Activated CD8-positive, alpha-beta T cell treated with anti-CD3 and anti-CD28 coated beads for 36 hours (primary cell): ENCODE measurements at places on chromosomes 2 and 18. TPM values are rescaled to one million over a fixed set of nuclear protein-coding genes. Genes with fewer than 3 reads are reported as not detected.

DNA sequence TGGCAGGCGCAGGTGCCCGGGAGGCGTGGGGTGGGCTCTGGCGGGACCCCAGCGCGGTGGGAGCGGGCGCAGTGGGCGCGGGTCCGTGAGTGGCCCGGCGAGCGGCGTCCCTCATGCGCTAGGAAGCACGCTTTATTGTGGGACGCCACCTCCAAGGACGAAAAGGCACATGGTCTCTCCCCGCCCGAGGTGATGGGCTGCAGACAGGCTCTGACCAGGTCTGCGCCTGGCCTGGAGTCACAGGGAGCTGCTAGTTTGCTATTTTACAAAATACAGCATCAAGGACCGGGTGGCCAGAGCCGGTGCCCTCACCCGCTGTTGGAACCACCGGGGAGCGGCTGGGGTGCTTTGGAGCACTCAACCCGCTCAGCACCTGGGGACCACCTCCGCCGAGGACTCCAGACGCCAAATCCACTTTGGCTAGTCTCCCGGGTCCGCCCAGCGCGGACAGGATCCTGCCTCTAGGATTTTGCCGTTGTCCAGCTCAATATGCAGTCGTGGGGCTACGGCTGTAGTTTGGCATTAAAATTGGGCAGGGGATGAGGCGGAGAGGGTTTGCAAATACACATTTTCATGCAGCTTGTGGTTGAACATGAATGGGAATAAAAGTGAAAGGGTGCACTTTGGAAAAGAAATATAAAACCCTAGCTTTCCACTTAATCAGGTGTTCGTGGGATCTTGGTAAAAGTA is 65.4 kb downstream of the LRRFIP1 start:
- peak overlapping the region; percentile 93 for H3K27ac ChIP-seq
- H3K4me3 ChIP-seq: peak overlapping the region; percentile 98
- no peak for DNase-seq
- peaks cover 54% of the 10 kb centered on the region for H3K4me1 ChIP-seq
- peaks cover 24% of the 10 kb centered on the region for H3K36me3 ChIP-seq

DNA sequence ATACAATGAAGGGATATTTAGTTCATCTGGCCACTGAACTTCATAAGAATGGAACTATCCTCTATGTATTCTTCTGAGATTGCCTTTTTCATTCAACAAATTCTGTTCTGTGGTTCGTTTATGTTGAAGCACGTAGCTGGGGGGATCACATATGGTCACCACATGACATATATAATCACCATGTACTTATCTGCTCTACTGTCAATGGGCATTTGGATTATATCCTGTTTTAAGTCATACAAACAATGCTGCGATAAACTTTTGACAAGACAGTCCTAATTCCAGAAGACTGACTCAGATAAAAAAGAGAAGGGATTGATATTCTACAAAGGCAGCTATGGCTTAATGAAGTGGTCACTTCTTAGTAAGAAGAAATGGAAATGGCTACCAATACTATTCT is 116.0 kb upstream of the CCDC195 start:
- no peaks in the 10 kb centered on the region for H3K4me1 ChIP-seq
- H3K27me3 ChIP-seq: no peaks in the 10 kb centered on the region
- H3K36me3 ChIP-seq: peaks cover 62% of the 10 kb centered on the region
- H3K4me3 ChIP-seq: no peak overlapping the region

- no peaks in the 10 kb centered on the region for H3K27me3 ChIP-seq
- no peaks in the 10 kb centered on the region for H3K4me1 ChIP-seq
- H3K36me3 ChIP-seq: no peaks in the 10 kb centered on the region
- H3K27ac ChIP-seq: no peak overlapping the region
- no peak for DNase-seq
- no peak overlapping the region for H3K4me3 ChIP-seq
Observed at GRCh38 chr18:42509750-42510415, 554.8 kb downstream of the PIK3C3 start.

DNA sequence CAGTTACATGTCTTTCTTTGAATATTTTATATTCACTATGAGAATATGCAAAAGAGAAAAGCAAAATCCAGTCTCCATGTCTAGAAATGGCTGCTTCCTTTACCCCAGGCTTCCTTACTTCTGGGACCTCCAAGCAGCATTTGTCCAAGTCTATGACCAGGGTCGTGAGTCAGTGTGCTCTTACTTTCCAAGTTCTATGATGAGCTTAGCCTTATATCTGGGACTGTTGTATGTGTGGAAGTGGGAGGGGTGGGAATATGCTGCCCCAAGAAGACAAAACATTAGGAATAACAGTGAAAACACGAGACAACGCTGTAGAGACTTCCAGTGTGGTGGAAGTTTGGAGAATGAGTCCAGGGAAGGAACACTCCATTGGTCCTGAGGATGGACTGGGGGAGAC is 21.2 kb upstream of the CHRNA1 start:
- no peaks in the 10 kb centered on the region for H3K27me3 ChIP-seq
- H3K36me3 ChIP-seq: no peaks in the 10 kb centered on the region
- no peak overlapping the region for H3K4me3 ChIP-seq
- no peak for DNase-seq

GRCh38 chr2:101464841-101465240 is 10.1 kb downstream of the RFX8 start:
- no peaks in the 10 kb centered on the region for H3K4me1 ChIP-seq
- H3K27me3 ChIP-seq: no peaks in the 10 kb centered on the region
- no peak for DNase-seq
- no peaks in the 10 kb centered on the region for H3K36me3 ChIP-seq

- DNase-seq: no peak
- no peaks in the 10 kb centered on the region for H3K4me1 ChIP-seq
- no peaks in the 10 kb centered on the region for H3K27me3 ChIP-seq
- H3K36me3 ChIP-seq: no peaks in the 10 kb centered on the region
- H3K27ac ChIP-seq: no peak overlapping the region
Observed at GRCh38 chr2:208511573-208511972, 105.0 kb downstream of the PTH2R start.

DNA sequence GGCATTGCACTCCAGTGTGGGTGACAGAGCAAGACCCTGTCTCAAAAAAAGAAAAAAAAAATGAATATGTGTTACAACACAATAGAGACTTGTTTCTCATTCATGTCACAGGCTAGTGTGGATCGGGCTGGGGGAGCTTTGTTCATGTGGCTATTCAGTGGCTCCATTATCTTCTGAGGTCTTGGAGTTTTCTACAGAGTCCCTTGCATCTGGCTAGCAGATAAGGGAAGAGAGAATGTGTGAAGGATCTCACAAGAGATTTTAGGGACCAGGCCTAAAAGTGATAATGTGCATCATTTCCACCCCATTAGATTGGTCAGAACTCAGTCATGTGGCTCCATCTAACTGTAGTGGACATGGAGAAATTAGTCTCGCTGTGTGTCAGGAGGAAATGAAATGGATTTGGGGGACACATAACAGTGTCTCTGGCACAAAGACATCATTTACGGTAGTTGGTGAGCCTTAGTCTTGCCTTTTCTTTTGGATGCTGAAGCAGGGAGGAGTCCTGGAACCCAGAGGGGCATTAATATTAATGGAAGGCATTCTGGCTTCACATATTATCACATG is 32.4 kb upstream of the CASP10 start:
- H3K4me3 ChIP-seq: no peak overlapping the region
- H3K36me3 ChIP-seq: peaks cover 68% of the 10 kb centered on the region
- peaks cover 46% of the 10 kb centered on the region for H3K4me1 ChIP-seq

DNA sequence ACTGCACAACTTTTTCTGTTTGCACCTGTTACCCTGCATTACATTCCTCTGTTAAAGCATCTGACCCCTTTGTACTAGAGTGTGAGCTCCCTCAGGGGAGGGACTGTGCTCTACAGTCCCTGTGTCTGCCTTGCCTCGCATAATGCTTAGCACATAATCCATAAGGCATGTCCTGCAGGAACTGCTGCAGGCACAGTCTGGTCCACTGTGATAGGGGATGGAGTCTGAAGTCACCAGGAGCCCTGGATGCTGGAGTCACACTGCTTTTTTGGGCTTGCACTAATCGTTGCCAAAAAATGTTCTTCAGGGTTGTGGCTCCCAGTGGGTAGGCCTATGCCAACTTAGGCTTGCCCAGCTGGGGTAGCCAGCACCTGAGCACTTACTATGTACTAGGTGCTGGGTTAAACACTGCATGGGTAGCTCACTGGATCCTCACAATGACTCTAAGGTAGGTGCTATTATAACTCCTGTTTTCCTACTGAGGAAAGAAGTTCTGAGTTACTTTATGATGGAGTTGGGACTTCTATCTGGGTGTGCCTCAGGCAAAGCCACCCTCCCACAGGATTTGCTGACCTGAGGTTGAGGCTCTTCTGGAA is 33.3 kb downstream of the COPS7B start:
- H3K27ac ChIP-seq: no peak overlapping the region
- H3K36me3 ChIP-seq: peaks cover 6% of the 10 kb centered on the region
- H3K4me3 ChIP-seq: no peak overlapping the region
- no peaks in the 10 kb centered on the region for H3K4me1 ChIP-seq
- H3K27me3 ChIP-seq: peaks cover 7% of the 10 kb centered on the region
- DNase-seq: no peak

DNA sequence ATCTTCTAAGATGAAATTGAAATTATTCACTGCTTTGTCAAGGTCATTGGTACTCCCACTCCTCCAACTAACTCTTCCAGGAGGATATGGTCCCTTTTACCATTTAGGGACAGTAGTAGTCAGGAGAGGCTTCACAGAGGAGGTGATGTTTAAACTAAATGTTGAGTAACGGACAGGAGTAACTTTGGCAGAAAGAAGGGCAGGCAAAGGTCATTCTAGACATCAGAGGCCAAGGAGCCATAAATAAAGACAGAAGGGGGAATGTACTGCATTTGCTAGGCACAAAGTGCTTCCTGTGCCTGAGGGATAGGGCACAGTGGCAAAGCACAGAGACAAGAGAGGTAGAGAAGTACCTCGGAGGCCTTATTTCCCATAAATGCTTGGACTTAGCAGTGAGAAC is 14.6 kb upstream of the ACMSD start:
- H3K27me3 ChIP-seq: peaks cover 6% of the 10 kb centered on the region
- no peak overlapping the region for H3K4me3 ChIP-seq
- DNase-seq: no peak
- H3K36me3 ChIP-seq: no peaks in the 10 kb centered on the region
- H3K4me1 ChIP-seq: no peaks in the 10 kb centered on the region

GRCh38 chr18:58866066-58866772 is 1.5 kb downstream of the ZNF532 start:
- no peak overlapping the region for H3K27ac ChIP-seq
- peaks cover 63% of the 10 kb centered on the region for H3K27me3 ChIP-seq
- DNase-seq: no peak
- H3K4me3 ChIP-seq: no peak overlapping the region
- peaks cover 8% of the 10 kb centered on the region for H3K4me1 ChIP-seq

DNA sequence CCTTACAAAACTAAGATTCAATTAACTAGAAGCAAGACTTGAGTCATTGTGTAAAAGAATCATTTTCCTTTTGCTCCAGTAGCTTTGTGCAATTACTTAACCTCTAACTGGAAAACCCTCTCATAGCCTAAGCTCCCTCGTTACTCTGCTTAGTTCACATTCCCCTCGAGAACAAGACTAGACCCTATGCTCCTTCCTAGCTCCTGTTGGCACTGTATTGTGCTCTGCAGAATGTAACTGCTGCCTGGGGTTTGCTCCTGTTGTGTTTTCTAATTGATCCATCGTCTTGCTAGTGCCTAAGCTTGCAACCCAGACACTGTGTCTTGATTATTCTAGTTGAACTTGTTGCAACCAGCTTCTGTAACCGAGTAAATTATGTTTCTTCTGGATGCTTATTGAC is 347.0 kb downstream of the ZNF804A start:
- DNase-seq: no peak
- no peak overlapping the region for H3K4me3 ChIP-seq
- H3K36me3 ChIP-seq: no peaks in the 10 kb centered on the region
- no peak overlapping the region for H3K27ac ChIP-seq

DNA sequence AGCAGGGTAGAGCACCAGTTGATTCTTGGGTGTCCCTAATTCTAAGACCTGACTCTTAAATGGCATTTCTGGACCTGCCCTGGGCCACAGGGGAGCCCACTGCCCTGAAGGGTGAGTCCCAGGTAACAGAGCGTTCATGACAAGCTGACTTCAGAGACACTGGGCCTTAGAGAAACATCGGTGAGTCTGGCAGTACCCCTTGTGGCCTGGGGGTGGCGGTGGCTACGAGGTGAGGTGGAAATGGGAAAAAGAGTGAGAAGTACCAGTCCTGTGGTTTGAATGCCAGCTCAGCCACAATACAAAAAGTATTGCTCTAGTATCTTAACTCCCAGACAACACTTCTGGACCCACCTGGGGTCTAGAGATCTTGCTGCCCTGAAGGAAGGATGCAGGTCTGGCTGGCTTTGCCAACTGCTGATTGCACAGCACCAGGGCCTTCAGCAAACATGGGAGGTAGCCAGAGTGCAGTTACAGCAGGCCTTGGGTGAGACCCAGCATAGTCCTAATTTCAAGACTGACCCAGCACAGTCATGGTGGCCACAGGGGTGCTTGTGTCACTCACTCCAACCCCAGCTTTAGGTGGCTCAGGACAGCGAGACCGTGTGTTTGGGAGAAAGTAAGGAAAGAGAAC is 44.5 kb downstream of the USP34 start:
- peak overlapping the region; percentile 89 for H3K27ac ChIP-seq
- H3K36me3 ChIP-seq: peaks cover 2% of the 10 kb centered on the region
- H3K4me3 ChIP-seq: no peak overlapping the region
- no peaks in the 10 kb centered on the region for H3K27me3 ChIP-seq
- H3K4me1 ChIP-seq: peaks cover 61% of the 10 kb centered on the region
- DNase-seq: peak; percentile 85

GRCh38 chr2:147382322-147382948 is 462.4 kb upstream of the ACVR2A start:
- H3K4me3 ChIP-seq: no peak overlapping the region
- no peaks in the 10 kb centered on the region for H3K4me1 ChIP-seq
- DNase-seq: no peak
- no peak overlapping the region for H3K27ac ChIP-seq
- H3K27me3 ChIP-seq: no peaks in the 10 kb centered on the region

GRCh38 chr18:10299643-10300042 is 154.8 kb upstream of the APCDD1 start:
- no peaks in the 10 kb centered on the region for H3K36me3 ChIP-seq
- no peaks in the 10 kb centered on the region for H3K4me1 ChIP-seq
- no peak overlapping the region for H3K27ac ChIP-seq
- H3K4me3 ChIP-seq: no peak overlapping the region
- DNase-seq: no peak

GRCh38 chr18:67428805-67429204 is 87.7 kb downstream of the DSEL start:
- DNase-seq: no peak
- H3K27ac ChIP-seq: no peak overlapping the region
- H3K36me3 ChIP-seq: no peaks in the 10 kb centered on the region

- no peak for DNase-seq
- H3K4me1 ChIP-seq: peaks cover 44% of the 10 kb centered on the region
- peak overlapping the region; percentile 98 for H3K27ac ChIP-seq
- H3K36me3 ChIP-seq: peaks cover 52% of the 10 kb centered on the region
Observed at GRCh38 chr2:156332284-156332533, 312 bp downstream of the NR4A2 start.

The RAPGEF4 gene
- 1.3 TPM for total RNA-seq

The KCNK3 gene
- not detected for total RNA-seq

The AFF3 gene
- total RNA-seq: 3.1 TPM

The TFCP2L1 gene
- total RNA-seq: not detected

The CFAP53 gene
- 0.27 TPM for total RNA-seq

The SH3RF3 gene
- total RNA-seq: 1.9 TPM

The MITD1 gene
- total RNA-seq: 55.9 TPM
